ENCODE measurements at places on chromosomes 12 and 14.

DNA sequence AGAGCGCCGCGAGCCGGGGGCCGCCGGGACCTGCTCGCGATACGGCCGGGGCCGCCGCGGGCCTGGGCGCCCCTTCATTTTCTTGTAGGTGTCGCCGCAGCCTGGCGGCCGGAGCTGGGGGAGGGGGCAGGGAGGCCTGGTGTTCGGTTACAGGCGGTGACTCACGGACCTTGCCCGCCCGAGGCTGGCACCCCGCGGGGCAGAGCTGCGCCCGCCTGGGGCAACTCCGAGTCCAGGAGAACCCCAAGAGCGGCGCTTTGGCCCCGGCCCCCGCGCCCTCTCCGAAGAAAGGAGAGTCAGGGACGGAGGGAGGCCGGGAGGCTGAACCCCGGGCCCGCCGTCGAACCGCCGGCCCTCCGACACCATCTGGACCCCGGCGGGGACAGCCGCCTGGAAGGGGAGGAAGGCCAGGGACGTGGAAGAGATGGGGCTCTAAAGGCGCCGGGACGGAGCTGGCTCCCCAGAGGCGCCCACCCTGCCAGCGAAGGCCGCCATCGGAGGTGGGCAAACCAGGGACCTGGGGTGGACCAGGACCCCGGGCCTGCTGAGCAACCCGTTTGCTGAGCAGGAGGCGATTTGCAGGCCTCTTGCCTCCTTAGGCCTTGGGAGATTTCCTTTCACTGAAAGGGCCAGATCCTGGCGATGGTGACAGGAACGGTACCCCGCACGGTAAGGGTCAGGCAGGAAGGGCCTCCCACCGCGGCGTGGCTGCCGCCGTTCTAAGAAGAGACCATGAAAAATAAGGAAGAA lies 843 bp upstream of the NUAK1 start:
- DNase-seq, result no peak

GRCh38 chr12:93638954-93639353 lies 38.2 kb upstream of the CRADD start:
- DNase-seq, result no peak

DNA sequence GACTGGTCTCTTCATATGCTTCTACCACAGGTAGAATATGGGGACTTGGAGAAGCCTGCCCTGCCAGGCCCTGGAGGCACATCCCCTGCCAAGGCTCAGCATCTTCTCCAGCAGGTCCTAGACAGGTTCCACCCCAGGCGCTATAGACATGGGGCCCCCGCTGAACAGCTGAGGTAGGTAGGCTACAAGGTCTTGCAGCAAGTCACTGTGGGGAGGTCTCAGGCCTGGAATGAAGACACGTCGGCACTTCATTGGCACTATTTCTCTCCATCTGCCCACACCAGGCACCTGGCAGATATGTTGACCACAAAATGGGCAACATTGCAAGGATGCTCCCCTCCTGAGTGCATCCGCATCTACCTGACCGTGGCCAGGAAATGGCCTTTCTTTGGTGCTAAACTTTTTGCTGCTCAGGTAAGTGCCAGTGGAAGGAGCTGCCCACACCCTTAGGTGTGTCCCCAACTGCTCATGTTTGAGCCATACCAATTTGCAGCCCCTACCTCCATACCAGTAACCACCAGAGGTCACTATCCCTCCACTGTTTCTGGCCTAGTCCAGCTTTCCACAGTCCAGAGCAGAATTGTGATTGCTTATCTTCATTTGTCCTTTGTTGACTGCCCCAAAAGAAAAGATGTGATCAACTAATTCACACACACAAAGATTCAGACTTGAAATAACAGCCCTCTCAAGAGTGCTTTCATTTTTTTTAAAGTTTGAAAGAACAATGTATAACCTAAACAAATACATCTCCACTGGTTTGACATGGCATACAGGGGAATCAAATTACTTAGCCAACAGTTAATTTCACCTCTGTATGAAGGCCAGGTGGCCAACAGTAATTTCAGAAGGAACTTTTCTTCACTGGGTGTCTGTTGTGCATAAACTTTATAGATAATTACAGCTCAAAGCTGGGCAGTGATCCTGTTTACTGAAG lies 16.1 kb downstream of the PIGH start:
- no peak for DNase-seq

GRCh38 chr12:953776-954175 lies 4.3 kb upstream of the RAD52 start:
- no peak for DNase-seq

- DNase-seq, result no peak
Observed at GRCh38 chr14:41476526-41476925, 130.2 kb upstream of the LRFN5 start.

Measured in activated T-helper 9 cell treated with anti-CD3 and anti-CD28 coated beads, Interleukin-2, amount 50 U/mL, for 16 hours (primary cell).